HFFc6 (cell line): ENCODE measurements at places on chromosomes 4 and X.
A peak's percentile ranks its signal among the peaks of the same experiment; 100 is the strongest.

- no peak for DNase-seq
- H3K27me3 ChIP-seq = peaks cover 5% of the 10 kb centered on the region; the same call in 1 of the 2 replicates
- peaks cover 36% of the 10 kb centered on the region for H3K4me1 ChIP-seq
- no peaks in the 10 kb centered on the region for H3K36me3 ChIP-seq
- no peak overlapping the region for H3K4me3 ChIP-seq
These were observed 20.1 kb downstream of the ACSL1 start for GRCh38 chr4:184805462-184806228.

- H3K36me3 ChIP-seq = no peaks in the 10 kb centered on the region
- peaks cover 1% of the 10 kb centered on the region for H3K27me3 ChIP-seq
- peak; percentile 87 for DNase-seq
- peak within 1 kb of the TSS; percentile 91 for H3K27ac ChIP-seq
These were observed at the start of gene SRPX2 for GRCh38 chrX:100643956-100644860. SRPX2 (plus strand) TSS chrX:100644199; CDS start chrX:100646323, 2,124 bp downstream.

- no peak within 1 kb of the TSS; the same call in 1 of the 2 replicates for H3K27ac ChIP-seq
- H3K4me3 ChIP-seq = 0 out of 2 replicates have a peak within 1 kb of the TSS, but pooled peaks have one; percentile 84
- H3K36me3 ChIP-seq = no peaks in the 10 kb centered on the region; the same call in 1 of the 2 replicates
- H3K27me3 ChIP-seq = peaks cover 2% of the 10 kb centered on the region; the same call in 1 of the 2 replicates
- H3K4me1 ChIP-seq = peaks cover 19% of the 10 kb centered on the region
- DNase-seq = no peak
These were observed at the start of gene NLGN3 for GRCh38 chrX:71144651-71145050. NLGN3 (plus strand) TSS chrX:71144841; CDS start chrX:71147750, 2,909 bp downstream.

DNA sequence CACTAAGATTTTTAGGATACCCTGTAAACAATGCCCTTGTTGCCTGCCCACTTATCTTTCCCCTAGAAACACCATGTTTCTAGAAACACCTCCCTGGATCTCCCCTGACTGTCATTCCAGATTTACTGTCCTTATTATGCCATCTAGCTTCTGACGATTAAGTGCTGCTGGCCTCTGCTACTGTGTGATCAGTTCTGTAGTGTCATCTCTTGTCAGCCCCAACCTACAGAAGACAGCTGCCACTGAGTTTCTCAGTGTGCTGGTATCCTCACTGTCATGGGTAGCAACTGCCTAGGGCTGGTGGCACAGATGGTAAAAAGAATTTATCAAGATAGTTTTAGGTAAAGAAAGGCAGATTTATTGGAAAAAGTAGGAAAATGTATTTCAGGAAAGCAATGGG is 68.7 kb upstream of the WWC2 start:
- no peak for DNase-seq
- H3K4me3 ChIP-seq = no peak overlapping the region
- no peaks in the 10 kb centered on the region for H3K36me3 ChIP-seq

- H3K4me3 ChIP-seq = no peak overlapping the region
- no peak overlapping the region for H3K27ac ChIP-seq
- H3K4me1 ChIP-seq = peaks cover 12% of the 10 kb centered on the region
- peak; percentile 16 for DNase-seq
- H3K36me3 ChIP-seq = no peaks in the 10 kb centered on the region
- peaks cover 2% of the 10 kb centered on the region; the same call in 1 of the 2 replicates for H3K27me3 ChIP-seq
These were observed 10.3 kb upstream of the AKAP17A start for GRCh38 chrX:1581132-1581531.

DNA sequence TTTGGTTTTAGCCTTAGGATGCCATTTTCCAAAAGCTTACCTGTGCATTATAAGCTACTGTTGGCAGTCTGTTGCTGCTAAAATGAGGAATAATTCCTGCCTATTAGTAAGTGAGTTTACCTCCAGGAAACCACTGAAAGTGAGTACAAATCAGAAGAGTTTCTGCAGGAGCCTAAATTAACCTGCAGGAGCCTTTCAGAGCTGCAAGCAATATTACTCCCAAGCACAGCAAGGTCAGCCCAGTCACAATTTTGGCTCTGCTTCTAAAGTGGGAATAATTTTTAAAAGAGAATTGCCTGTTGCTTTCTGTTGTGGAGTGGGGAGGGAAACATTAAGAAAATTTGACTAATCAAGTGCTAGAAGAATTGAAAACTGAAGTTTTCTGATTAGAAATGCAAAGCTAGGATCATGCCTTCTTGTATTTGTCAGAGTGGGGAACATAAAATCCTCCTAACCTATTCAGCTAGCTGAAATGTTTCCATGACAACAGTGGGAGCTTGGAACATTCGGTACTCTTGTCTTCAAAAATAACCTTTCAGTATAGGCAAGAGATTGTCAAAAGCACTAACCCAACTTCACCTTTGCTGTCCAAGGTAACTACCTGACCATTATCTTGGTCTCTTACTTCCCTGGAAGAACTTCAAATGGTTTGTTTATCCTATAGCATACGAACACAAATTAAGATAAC is 193.2 kb downstream of the COMMD8 start:
- no peaks in the 10 kb centered on the region for H3K36me3 ChIP-seq
- no peak for DNase-seq
- no peaks in the 10 kb centered on the region for H3K27me3 ChIP-seq
- H3K4me1 ChIP-seq = no peaks in the 10 kb centered on the region
- H3K4me3 ChIP-seq = no peak overlapping the region
- H3K27ac ChIP-seq = no peak overlapping the region

GRCh38 chrX:39144956-39145355 is 343.7 kb downstream of the MID1IP1 start:
- no peak overlapping the region for H3K27ac ChIP-seq
- H3K4me3 ChIP-seq = no peak overlapping the region
- H3K36me3 ChIP-seq = no peaks in the 10 kb centered on the region
- H3K4me1 ChIP-seq = no peaks in the 10 kb centered on the region

DNA sequence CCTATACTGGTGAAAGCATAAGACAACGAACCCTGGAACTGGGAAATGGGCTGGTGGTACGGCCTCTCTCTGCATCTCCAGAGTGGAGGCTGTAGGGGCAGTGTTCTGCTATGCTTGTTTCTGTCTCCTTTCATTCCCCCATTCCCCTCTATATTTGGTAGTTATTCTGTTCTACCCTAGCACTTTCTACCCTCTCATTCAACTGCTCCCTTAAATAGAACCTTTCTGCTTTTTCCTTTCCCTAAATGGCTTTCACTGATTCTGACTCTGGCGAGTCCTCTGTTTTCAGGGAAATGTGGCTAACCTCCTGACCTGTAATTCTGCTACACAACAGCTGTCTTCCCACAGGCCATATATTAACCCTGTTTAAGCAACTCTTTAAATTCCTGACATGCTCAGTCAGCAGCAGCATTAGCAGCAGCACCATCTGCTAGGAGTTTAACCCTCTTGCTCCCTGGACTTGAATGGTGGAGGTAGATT is 94.2 kb downstream of the CXCL13 start:
- peak; percentile 75 for DNase-seq
- H3K27me3 ChIP-seq = peaks cover 4% of the 10 kb centered on the region
- peak overlapping the region; percentile 4; the same call in 1 of the 2 replicates for H3K27ac ChIP-seq
- H3K4me1 ChIP-seq = peaks cover 50% of the 10 kb centered on the region
- H3K4me3 ChIP-seq = peak overlapping the region; percentile 50
- no peaks in the 10 kb centered on the region for H3K36me3 ChIP-seq
